HT-29 (cell line): ENCODE measurements at places on chromosomes 7 and 10. TPM values are rescaled to one million over a fixed set of nuclear protein-coding genes. Genes with fewer than 3 reads are reported as not detected.
A peak's percentile ranks its signal among the peaks of the same experiment; 100 is the strongest.

DNA sequence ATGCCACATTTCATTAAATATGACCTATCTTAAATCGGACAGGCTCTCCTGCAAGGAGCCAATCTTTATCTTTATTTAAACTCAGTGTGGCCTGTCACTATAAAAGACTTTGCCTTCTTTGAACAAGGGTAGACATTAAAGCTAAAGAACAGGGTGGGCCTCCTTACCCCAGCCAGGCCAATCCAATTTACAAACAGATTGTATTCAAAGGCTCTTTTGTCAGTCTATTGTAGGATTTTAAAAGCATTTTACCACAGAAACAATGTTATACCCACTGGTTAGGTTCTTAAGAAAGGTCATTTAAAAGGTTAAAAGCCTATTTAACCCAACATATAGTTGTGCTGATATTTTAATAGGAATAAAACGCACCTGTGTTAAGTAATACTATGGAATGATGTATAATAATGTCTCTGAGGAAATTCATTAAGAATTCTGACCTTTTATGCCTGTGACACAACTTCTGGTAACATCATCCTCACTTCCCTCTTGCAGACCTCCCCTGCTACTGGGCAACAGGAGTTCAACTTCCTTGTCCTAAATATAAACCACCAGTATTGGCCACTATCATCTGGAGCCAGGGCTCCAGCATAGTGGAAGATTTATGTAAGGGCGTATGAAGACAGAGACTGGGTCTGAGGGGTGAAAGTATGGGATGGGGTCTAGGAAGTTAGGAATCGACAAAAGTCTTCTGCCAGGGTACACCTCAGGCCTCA lies 32.5 kb downstream of the MTERF1 start:
- no peak for DNase-seq

DNA sequence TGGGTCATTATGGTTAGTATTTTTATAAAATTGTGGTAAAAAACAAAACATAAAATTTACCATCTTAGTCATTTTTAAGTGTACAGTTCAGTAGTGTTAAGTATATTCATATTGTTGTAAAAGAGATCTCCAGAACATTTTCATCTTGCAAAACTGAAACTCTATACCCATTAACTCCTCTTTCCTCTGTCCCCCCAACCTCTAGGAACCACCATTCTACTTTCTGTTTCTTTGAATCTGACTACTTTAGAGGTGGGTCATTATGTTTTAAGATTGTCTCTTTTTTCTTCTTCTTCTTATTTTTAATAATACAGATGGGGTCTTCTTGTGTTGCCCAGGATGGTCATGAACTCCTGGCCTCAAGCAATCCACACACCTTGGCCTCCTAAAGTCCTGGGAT lies 84.1 kb downstream of the DOCK4 start:
- no peak for DNase-seq

The DKK1 gene
- 23.7 and 28.5 TPM in 2 replicates for total RNA-seq

The ALOX5 gene
- 28.2 and 43.4 TPM in 2 replicates for total RNA-seq

DNA sequence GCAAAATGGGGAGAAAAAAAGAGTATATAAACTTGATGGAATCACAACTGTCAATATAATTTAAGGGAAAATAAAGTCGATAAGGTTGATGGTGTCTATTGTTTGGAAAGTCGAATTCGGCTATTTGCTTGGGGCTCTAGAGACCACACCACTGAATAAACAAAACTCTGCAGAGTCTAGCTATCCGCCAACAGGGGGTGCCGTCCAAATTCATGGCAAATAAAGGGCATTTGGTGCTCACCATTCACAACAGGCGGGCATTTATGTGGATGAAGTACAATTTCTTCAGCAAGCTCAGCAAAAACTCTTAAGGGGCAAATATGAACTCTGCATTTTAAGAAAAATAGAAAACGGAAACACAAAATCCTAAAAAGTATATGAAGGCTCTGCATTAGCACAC lies 23.3 kb downstream of the CD36 start:
- no peak for DNase-seq

DNA sequence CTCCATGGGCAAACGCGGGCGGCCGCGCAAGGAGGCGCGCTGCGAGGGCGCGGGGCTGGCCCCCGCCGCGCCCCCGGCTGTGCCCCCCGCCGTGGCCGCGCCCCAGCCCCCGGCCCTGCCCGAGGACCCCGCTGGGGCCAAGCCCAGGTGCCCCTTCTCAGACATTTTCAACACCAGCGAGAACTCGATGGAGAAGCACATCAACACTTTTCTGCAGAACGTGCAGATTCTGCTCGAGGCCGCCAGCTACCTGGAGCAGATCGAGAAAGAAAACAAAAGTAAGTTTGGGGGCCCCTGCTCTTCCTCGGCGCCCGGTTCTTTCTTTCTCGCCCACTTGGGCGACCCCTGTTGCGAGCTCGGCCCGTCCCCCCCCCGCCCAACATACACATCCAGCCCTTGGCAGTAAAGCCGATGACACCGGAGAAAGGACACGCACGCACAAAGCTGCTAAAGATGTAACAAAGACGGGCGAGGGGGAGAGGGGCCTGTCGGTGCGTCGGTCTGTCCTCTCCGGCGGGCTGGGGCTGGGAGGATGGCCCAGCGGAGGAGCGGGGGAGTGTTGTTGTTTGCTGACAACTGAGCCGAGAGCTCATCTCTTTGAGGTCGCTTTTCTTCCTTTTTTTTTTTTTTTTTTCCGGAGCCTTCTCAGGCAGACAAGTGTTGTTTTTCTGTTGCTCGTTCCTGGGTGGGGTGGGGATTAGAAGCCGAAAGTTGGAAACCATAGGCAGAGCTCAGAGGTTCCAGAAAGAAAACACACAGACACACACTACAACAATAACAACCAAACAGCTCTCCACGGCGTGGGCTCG lies 604 bp downstream of the MXI1 start:
- peak; percentile 26 for DNase-seq

The BEND7 gene
- total RNA-seq = 0.13 and 0.31 TPM in 2 replicates

GRCh38 chr10:72087969-72088888 lies at the start of gene SPOCK2:
Gene SPOCK2, minus strand, starts transcription at chr10:72088551. Its CDS starts 223 bp downstream, at chr10:72088328.
- no peak for DNase-seq

DNA sequence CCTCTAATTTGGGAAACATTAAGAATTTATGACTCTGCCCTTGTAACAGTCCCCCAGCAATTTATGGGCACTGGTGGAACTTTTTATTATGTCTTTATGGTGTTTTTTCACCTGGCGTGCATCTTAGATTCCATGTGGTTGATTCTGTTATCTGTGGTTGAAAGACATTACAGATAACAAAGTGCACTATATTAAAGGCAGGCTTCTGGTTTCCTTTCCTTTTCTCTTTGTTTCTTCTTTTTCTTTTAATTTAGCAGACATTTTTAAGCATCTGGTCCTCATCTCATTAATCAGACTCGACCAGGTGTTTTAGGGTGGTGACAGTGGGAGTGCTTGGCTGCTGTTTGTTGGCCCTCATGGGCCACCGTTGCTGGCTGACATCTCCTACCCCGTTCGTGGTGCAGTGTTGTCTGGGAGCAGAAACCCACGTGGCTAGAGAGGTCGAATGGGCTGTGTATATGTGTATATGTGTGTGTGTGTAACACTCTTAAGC lies 77.4 kb downstream of the LRMDA start:
- DNase-seq = peak; percentile 14

The OLAH gene
- total RNA-seq = not detected in 2 replicates

The ZNF37A gene
- total RNA-seq = 2.9 and 5.9 TPM in 2 replicates

The TRIM73 gene
- 2.5 and 4.5 TPM in 2 replicates for total RNA-seq

- no peak for DNase-seq
These were observed 980.8 kb upstream of the LRRTM3 start for GRCh38 chr10:65945061-65945460.

DNA sequence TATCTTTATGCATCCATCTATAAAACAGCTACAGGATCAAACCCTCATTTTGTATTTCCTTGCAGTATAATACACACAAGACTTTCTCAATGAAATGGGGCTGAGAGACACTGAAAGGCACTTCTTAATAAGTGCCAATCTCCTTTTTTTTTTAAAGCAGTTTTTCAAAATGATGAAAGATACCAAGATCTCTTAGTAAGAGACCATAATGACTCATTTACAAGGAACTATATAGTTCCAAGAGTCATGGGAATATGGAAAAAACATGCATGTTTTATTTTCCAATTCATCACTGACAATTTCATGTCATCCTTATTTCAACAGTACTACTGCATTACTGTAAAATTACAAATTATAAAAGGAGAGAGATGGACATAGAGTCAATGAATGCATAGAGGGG lies 973.7 kb downstream of the GATA3 start:
- DNase-seq = no peak

DNA sequence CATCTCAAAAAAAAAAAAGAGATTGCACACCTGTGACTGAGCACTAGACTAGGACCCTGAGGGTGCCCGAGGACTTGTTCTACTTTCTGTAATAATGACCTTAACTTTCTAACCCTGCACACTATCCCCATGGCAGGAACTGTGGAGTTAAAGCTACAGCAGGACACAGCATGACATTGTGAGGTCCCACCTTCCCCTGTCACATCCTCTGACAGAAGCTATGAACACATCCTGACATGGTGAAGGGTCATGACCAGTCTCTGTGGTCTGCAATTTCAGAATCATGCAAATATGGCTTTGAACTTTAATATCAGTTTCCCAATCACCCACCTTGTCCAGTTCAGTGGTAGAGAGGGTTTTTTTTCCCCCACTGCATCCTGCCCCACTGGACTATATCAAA lies 18.5 kb upstream of the SAR1A start:
- no peak for DNase-seq

DNA sequence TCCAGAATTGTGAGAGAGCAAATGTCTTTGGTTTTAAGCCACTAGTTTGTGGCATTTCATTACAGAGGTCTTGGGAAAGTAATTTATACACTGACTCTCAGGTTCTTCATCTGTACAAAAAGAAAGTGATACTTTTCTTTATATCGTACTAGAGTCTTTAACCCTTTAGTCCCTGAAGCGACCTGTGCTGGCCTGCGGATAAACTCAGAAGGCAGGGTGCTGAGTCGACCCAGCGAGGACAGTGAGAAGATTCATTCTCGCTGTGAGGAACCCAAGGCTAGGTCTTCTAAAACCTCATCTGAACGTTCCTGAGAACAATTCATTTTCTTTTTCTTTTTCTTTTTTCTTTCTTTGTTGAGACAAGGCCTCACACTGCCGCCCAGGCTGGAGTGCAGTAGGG lies 514.2 kb upstream of the MGMT start:
- DNase-seq = no peak

DNA sequence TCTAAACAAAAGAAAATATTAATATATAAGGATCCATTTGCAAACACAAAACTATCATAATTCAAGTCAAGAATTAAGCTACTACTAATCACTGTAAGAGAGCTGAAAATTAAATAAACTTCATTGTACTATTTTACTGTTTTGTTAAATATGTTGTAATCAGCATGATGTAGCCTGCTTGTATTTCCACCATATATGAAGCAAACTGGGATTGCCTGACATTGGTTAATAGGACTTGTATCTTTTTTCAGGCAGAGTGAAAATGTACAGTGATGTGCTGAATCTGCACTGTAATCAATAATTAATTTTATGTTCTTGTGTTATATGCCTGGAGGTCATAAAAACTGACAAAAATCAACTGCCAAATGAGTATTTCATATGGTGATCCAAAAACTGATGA lies 25.4 kb downstream of the TRDMT1 start:
- no peak for DNase-seq

GRCh38 chr10:73964743-73965142 lies 33.2 kb upstream of the VCL start:
- no peak for DNase-seq

The CRTAC1 gene
- total RNA-seq = not detected in 2 replicates

GRCh38 chr7:106598663-106599342 lies 62.2 kb downstream of the CCDC71L start:
- peak; percentile 87 for DNase-seq

GRCh38 chr10:7400068-7400715 lies 10.6 kb downstream of the SFMBT2 start:
- DNase-seq = no peak

DNA sequence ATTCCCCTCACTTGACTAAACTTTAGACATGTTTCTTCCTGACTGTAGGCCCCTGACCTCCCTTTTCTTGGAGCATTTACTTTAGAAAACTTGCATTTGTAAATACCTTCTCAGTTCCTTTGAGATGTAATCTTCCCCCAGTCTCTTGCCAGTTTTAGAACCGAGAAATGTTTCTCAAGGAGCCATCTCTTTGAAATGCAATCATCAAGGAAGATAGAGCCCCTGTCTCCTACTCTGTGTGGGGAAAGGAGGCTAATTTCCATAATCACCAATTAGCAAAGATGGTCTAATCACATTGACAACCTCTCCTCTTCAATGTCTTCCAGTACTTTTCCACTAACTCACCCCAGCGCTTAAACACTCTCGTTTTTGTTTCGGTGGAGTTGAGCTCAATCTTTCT lies 70.0 kb upstream of the SMIM30 start:
- DNase-seq = no peak

The HTR5A gene
- total RNA-seq = not detected in 2 replicates

- no peak for DNase-seq
These were observed 247.7 kb upstream of the MGMT start for GRCh38 chr10:129219364-129219763.

DNA sequence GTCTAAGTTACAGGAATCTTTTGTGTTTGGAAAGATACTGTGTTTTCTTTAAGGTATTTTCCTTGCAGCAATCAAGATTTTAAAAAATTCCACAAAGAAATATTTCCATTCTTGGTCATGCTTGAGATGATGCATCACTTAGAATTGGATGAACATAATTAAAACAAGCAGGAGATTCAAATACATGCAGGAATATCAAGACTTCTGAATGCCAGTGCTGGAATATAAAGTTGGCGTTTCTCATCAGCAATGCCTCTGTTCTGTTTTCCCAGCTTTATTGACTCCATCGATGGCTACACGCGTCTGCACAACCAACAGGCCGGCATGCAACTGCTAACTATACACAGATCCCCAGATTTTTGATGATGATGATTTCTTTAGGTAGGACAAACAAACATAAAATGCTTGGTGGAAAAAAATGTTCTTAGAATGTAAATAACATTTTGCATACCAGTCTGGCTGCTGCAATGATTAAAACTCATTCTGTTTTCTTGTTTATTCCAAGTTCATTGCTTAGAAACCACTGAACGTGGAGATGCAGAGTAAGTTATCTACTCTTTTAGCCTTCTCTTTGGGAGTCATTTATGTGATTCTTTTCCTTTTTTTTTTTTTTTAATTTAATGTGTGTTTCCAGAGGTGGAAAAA lies 91.3 kb upstream of the FAM171A1 start:
- DNase-seq = no peak

- DNase-seq = no peak
These were observed at the start of gene GPRIN2 for GRCh38 chr10:46556515-46557318. Gene GPRIN2, minus strand, starts transcription at chr10:46556658. Its CDS starts 5,922 bp downstream, at chr10:46550736.

DNA sequence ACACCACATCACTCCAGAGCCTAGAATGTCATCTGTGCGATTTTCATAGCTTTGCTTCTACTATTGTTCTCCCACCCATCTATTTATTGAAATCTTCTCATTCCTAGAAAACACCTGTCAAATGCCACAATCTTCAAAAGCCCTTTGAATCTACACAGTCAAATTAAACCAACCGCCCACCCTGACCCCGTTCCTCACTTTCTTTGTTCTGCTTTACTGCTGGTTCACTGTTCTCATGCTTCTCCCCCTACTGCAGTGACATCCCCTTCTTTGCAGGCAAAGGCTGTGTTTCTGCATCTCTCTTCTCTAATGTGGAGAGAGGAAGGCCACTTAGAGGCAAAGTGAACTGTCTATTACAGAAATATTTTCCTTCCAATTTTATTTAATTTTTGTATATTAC lies 152.4 kb upstream of the NEBL start:
- DNase-seq = no peak

- DNase-seq = peak; percentile 31
These were observed 2.8 kb downstream of the UPK3B start for GRCh38 chr7:76512941-76513816.

The SPDYE16 gene
- total RNA-seq = 0.15 and 0.63 TPM in 2 replicates

- DNase-seq = peak; percentile 70
These were observed 59.2 kb upstream of the MYL10 start for GRCh38 chr7:101688183-101688831.

The PGAM2 gene
- 0.56 TPM in 1 of 2 replicates, not detected in the other for total RNA-seq

GRCh38 chr7:27303026-27303425 lies 60.4 kb downstream of the EVX1 start:
- no peak for DNase-seq
